Tongue (tissue), 3 donors: ENCODE measurements at places on chromosomes 16 and 17. TPM values are rescaled to one million over a fixed set of nuclear protein-coding genes. Genes with fewer than 3 reads are reported as not detected.
A peak's percentile ranks its signal among the peaks of the same experiment; 100 is the strongest.

- peak; percentile 30 for DNase-seq
Measured at GRCh38 chr16:89623511-89624261, 10.2 kb downstream of the DPEP1 start.

- DNase-seq: no peak
Measured at GRCh38 chr16:70638814-70639792, 7.3 kb upstream of the IL34 start.

GRCh38 chr17:51015145-51015558 is 105.5 kb downstream of the SPAG9 start:
- DNase-seq: peak; percentile 65

DNA sequence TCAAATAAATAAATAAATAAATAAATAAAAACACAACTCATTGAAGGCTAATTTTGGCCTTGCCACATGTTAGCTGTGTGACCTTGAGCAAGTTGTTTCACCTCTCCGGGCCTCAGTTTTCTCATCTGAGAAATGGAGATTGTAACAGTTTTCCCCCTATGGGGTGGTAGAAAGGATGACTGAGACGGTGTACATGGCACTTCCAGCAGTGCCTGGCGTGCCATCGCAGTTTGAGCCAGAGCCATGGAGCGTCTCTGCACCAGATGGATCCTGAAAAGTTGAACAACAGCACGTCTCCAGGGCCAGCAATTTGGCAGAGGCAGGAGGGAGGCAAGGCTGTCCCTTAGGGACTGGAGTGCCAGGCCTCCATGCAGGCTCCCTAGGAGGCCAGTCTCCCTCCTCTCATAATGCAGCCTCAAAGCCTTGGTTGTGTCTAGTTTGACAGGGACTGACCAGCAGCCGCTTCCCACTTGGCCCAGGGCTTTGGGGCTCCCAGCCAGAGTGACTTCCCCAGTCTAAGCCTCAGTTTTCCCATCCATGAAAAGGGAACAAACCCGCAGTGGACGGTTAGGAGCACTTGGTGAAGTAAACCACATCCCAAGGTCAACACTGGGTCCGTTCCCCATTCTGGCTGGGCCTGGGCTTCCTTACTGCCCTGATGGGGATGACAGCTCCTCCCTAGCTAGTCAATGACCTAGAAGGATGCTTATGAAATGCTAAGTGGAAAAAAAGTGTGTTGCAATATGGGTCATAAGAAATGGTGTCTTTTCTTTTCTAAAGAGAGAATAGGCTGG is 19.3 kb downstream of the SOCS1 start:
- no peak for DNase-seq

DNA sequence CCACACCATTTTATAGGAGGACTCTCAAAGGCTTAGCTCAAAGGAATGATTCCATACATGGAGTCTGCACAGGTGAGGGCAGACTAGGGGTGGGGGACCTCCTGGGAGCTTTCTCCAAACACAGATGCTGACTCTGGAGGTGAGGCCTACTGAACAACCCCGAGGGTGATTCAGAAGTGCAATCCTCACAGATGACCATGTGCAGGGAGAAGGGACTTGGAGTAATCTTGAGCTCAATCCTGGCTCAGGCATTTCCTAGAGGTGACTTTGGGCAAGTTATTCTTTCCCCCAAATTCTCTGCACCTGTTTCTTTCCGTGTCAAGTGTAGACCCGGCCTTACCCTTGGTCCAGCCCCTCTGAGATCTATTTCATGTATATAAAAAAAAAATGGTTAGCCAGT is 401.5 kb downstream of the SLC39A11 start:
- DNase-seq: no peak

DNA sequence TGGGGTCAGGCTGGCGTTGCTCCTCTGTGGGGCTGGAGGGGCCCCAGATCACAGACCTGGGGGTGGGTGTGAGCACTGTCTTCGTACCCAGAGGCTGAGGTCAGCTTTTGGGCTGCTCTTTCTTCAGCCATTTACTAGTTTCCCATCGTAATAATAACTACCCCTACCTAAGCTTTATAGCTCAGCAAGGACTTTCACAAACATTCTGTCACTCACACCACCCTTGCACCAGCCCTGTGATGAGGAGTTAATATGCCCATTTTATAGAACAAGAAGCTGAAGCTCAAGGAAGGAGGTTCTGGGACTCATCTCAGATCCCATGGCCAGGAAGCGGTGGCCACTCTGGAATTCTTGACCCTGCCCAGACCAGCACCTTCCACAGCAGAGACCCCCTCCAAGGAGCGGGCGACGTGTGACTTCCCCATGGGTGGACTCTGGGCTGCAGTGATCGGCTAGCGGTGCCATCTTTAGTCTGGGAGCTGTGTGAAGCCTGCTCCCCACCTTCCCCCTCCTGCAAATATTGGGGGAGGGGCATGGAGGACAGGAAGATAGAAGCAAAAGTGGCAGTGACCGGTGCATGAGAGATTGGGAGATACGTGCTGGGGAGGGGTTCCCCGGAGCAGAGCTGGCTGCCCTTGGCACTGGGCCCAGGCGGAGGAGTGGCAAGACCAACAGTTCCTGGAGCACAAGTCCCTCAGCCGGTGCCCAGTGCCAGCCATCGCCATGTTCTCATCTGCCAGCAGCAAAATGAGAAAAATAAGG is 81.8 kb upstream of the TOB1 start:
- DNase-seq: peak; percentile 93

DNA sequence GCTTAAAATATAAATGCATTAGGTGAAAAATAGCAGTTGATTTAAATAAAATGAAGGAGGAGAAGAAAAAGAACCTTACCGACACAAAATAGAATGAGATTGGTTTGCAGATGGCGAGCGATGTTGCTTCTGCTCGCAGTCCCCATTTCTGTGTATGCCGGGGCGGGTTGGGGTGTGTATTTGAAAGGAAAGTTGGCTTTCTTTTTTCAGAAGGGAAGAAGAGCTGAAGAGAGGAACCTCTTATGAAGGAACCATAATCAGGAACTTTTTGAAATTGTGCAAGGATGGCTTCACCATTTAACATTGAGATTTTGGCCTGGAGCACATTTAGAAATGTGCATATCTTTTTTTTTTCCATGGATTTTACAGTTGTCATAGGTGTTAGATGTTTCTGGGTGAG is at the start of gene IGSF6:
IGSF6 (minus strand) TSS at position 156 of the 400 bp plus-strand sequence; CDS start at position 146, 10 bp downstream.
- no peak for DNase-seq

Gene VMO1
- 13.1 TPM for total RNA-seq

Gene KCNG4
- not detected for total RNA-seq

DNA sequence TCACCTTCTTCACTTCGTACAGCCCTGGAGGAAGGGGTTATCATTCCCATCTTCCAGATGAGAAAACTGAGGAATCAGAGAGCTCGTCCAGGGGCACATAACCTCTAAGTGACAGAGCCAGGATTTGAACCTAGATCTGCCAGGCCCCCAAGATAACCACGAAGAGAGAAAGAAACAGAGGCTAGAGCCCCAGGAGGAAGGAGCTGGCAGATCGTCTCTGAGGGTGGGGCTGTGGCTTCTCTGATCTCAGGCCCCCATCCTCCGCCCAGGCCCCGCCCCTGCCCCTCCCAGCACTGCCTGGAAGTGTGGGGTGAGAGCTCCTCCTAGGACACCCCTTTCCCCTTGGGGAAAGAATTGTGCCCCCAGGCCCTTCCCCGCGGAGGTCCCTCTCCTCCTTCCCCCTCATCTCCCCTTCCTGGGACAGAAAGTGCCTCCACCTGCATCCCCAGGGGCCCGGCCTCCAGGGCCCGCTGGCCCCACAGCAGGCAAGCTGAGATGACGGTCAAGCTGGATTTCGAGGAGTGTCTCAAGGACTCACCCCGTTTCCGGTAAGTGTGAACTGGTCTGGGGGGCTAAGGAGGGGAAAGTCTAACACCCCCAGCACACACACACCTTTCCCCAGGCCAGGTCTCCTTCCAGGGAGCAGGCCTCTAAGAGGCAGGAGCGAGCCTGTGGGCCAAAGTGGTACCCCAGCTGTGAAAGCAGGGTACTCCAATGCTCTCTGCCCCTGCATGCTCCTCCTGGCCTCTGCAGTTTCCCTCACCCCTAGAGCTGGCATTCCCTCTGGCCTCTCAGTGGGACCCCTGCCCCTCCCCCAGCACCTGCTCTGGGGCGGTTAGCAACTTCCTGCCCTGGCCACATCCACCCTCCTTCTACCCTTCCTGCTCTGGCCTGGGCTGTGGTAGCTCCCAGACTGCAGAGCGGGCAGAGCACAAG is at the start of gene ACAP1:
ACAP1 (plus strand) TSS at position 290 of the 936 bp plus-strand sequence; CDS start at position 496, 206 bp downstream.
- DNase-seq: no peak

- no peak for DNase-seq
Measured at GRCh38 chr17:8173871-8174322, 2.3 kb downstream of the TMEM107 start.

- DNase-seq: no peak
Measured at GRCh38 chr17:30393491-30393890, 14.8 kb downstream of the CPD start.

DNA sequence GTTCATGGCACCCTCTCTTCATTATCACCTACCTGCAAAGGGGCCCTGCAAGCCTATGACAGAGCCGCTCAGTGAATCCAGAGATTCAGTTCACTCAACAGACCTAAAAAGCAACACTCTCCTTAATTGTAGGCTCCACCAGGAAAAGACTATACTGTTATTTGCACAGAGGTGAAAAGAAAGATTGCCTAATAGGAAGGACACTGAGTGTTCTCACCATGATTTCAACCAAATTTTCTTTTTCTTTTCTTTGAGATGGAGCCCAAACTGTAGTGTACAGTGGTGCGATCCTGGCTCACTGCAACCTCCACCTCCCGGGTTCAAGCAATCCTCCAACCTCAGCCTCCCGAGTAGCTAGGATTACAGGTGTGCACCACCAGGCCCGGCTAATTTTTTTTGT is 104.5 kb downstream of the PARN start:
- no peak for DNase-seq

Gene NOS2
- 1.8 TPM for total RNA-seq

Gene FOXN1
- 0.21 TPM for total RNA-seq

Gene SPATA32
- not detected for total RNA-seq

- no peak for DNase-seq
Measured at GRCh38 chr16:30808146-30808545, 21.1 kb upstream of the ZNF629 start.

Gene FASN
- 33.8 TPM for total RNA-seq

- peak; percentile 50 for DNase-seq
Measured at GRCh38 chr17:41329279-41329948, 13.9 kb upstream of the KRTAP17-1 start.

Gene CCDC78
- 1.4 TPM for total RNA-seq

- no peak for DNase-seq
Measured at GRCh38 chr17:4186357-4186881, 43.4 kb downstream of the CYB5D2 start.

Gene GP1BA
- total RNA-seq: not detected

Gene KRTAP17-1
- total RNA-seq: 1.0 TPM

Gene SEPTIN12
- not detected for total RNA-seq

Gene CARD14
- 14.9 TPM for total RNA-seq

DNA sequence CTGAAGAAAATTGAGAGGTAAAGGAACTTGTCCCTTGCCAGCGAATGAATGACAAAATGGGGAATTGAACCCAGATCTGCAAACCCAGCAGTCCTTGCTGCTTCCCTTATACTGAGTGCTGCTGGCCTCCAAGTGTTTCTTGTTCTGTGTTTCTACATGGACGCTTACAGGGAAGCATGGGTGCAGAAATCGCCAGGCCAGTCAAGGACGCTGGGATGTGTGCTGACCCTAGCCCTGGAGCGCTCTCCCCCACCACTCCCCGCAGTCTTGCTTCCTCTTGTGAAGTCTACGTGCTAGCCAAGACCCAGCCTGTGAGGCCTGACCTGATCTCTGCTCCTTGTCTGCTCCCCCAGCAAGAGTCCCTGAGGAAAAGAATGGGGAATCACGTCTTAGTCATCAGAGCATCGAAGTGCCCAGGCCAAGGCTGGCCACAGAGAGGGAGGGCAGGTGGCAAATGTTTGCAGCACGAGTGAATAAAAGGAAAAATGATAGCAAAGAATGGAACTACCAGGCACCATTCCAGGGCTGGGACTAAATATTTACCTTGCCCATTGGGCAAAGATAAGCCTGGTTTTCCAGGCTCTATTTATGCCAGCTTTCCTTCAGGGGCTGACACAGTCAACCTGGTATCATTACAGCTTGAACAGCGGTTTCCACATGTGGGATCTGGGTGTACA is 17.4 kb downstream of the CA4 start:
- no peak for DNase-seq

DNA sequence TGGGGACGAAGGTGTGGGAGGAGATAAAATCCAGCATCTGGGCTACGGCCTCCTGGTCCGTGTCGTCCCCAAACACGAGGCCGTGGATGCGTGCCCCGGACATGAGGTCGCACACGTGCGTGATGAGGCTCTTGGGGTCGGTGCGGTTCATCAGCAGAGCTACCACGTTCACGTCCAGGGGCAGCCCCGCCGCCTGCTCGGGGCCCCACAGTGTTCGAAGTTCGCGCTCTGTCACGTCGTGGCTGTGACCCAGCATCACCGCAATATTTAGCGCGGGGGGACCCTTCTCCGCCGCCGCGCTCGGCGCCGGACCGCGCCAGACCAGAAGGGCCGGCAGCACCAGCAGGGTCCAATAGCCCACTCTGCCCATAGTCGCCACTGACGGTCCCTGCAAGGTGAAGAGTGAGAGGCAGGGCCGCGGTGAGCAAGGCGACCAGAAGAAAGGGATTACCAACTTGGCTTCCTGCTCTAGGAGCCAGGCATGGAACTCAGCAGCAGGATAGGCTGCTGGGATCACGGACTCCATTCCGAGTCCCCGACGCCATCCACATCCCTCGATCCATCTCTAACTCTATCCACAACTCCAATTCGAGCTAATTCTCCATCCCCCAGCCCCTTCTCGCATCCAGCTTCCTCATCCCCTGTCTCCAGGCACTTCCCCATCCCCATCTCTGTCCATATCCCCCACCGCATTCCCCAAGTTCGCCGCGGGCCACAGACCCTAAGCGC is 2.0 kb downstream of the GRIN2A start:
- DNase-seq: no peak

DNA sequence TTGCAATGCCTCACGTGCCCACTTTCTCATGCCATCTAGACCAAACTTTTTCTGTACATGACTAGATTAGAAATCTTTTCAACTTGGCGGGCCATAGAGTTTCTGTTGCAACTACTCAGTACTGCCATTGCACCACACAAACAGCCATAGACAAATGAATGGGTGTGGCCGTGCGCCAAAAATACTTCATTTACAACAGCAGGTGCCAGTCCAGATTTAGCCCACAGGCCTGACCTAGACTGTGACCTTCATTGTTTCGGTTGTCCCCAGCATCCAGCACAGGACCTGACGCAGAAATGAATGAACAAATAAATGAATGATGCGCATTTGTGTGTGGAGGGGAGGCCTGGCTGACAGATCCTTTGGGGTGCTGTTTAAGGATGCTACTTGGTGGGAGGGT is 14.3 kb upstream of the PDK2 start:
- peak; percentile 66 for DNase-seq

DNA sequence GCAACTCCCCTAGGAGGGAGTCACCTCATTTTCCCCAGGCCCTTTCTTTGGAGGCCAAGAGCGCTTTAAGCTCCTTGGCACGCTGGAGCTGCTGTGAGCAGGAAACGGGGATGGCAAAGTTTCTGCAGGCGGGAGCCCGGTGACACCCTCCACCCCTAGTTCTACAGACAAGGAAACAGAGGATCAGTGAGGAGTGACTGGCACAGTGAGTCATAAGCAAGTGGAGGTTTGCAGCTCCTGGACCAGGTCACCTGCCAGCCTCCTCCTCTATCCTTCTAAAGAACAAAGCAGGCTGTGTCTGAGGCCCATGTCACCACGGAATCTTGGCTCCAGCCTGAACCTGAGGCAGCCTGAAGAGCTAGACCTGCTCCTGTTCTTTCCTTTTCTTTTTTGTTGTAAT is 141.9 kb downstream of the TMEM132E start:
- no peak for DNase-seq

- no peak for DNase-seq
Measured at GRCh38 chr17:8791910-8792270, 7.3 kb downstream of the MFSD6L start.
